ENCODE measurements at places on chromosomes 6 and 20.
A peak's percentile ranks its signal among the peaks of the same experiment; 100 is the strongest.

DNA sequence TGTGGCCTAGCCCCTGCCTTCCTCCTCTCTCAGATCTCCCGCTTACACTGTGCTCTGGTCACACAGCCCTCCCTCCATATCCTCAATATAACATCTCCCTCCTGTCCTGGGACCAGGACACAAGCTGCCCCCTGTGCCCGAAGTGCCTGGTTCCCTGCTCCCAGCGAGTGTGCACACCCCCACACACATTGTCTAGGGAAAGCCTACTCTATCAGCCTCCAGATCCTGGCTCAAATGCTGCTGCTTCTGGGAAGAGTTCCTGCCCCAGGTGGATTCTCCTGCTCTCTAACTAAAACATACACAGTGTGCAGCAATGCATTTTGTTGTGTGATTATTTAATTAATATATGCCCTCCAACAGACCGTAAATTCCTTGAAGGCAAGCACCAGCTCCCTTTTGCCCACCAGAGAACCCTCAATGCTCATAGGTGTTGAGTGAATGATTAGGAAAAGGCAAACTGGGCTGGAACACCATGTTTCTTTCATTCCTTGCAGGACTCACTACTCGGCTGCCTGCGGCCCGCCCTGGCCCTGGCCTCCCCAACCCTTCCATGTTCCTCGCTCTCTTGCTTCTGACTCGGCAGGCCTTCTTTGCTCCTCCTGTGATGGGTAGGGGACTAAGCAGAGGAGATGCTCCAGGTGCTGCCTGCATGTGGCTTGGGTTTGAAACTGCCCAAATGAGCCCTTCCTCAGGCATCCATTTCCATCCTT is 194.6 kb downstream of the ZDHHC14 start:
- no peak for DNase-seq

- DNase-seq = peak; percentile 21
Observed at GRCh38 chr6:41302638-41303037, 16.2 kb upstream of the TREM1 start.

DNA sequence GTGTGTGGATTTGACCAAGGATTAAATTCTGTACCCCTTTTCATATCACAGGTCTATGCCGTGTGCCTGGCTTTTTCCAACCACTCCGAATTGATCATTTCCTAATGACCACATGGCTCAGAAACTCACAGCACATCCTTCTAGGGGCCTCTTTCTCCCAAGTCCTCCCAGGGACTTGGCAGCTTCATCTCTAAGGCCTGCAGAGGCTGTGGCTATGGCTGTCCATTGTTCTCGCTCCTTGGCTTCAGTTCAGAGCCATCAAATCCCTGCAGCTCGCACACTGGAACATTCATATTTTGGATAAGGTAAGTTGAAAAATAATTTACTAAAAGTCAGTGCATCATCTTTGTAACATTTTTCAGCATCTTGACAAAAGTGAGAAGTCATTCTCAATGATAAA is 497.2 kb upstream of the CDH4 start:
- DNase-seq = no peak

DNA sequence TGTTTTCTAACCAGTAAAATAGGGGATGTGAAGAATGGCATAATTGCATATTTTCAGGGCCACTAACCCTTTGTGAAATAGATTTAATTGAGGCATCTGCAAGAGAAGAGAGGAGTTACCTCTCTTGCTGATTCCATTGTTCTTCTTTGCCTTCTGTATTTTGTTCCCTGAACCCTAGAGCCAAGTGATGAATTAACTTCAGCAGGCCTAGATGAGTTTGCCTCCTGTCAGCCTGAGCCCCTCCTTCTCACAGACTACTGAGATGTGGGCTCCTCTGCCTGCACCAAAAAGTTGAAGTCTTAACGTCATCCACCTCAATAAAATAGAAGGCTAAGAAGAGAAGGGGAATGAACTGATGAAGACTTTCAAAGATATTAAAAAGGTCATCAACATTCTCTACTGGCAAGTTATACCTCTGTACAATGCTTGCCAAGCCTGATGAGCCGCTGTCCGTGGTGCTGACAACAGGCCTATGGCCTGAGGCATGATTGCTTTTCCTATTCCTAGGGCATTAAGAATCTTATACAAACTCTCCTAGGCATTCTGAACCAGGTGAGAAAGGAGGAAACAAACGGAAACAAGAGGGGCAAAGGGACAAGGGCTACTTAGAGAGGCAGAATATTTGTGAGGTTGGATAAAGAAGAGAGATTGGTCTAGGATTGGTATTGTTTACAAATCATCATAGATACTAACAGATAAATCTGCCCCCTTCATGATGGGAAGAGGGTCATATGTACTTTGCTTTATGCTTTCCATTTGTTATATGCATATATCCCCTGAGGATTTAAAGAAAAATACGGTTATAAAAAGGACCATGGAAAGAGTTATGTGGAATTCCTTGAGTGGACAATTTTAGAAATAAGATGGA is 46.8 kb downstream of the CD24 start:
- DNase-seq = peak; percentile 5

DNA sequence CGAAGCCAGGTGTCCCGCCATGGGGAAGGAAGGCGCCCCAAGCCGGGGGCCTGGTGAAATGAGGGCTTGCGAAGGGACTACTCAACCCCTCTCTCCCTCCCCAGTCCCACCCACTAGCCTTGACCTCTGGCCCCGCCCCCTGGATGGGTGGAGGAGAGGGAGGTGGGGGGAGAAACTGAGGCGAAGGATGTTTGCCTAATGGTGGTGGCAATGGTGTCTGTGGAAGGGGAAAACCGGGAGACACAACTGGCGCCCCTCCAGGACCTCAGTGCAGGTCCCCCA is at the start of gene POU5F1:
Gene POU5F1 (minus strand): TSS at position 83 of the 282 bp plus-strand sequence. CDS start 62 bp downstream, at position 21.
- no peak for DNase-seq

DNA sequence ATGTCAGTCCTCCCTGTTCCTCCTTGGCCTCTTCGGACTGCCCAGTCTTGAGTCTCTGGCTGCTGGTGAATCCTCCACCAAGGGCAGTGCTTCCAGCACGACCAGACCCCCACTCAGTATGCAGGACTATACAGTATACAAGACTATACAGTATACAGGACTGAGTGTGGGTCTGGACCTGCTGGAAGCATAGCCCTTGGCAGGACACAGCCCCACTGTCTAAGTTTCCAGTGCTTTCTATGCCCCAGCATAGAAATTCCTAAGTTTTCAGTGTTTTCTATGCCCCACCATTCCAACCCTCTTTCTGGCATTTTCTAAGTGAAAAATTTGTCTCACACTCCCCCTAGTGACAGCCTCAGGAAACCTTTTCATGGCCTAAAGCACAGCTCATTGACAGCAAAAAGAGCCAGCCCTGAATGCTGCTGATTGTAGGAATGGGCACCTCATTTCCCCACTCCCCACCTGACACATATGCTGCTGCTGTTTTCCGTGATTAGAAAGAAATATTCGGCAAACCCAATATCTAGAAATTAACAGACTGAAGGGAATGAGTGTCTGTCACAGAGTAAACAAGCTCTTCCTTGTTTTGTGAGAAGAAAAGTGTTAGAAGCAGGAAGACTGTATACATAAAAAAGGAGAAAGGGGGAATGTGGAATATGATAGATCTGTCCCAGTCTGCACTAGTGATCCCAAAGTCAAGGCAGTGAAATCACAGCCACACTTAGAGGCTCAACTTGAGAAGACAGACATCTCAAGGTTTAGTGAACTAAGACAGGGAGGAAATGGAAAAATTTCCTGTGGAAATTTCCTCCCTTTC is 206.9 kb downstream of the IBTK start:
- DNase-seq = peak; percentile 9

GRCh38 chr20:36493801-36494114 is 47.6 kb upstream of the MYL9 start:
- DNase-seq = no peak

GRCh38 chr6:14664621-14665315 is 547.2 kb downstream of the CD83 start:
- no peak for DNase-seq

Measured in naive B cell (primary cell).